ENCODE measurements at places on chromosomes 1 and 21.

- no peak for DNase-seq
These were observed 75.5 kb downstream of the HIVEP3 start for GRCh38 chr1:41842993-41843755.

DNA sequence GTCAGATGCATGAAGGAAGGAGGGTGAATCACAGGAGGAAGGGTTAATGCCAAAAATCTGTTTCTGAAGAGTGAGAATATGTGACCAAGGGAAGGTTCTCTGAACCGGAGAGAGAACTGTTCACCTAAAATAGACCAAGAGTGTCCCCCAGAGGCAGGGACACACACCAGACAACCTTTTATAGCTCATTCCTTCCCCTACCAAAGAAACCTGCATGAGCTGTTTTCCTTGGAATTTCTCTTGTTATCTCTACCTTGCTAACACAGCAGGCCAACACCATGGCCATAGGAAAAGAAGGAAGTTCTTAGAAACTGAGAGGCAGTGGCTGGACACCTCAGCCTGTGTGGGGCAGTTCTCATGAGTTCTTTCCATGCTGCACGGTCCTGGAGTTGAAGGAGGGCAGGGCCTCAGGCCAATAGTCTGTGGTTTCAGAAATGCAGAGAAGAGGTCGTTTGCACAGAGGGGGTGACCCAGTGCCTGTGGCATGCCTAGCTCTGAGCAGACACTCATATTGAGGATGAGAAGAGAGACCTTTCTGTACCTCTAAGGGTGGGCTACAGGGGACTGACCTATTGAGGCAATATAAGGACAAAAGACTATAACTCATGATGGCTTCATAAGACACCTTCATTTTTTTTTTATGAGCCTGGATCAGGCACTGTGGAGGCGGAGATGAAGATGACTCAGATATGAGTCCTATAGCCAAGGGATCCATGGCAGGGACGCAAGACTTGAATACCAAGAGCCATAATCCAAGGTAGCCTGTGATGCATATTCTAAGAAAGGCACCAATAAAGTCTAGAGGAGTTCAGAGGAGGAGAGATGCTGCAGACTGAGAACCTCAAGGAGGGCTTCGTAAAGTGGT, 39.4 kb downstream of the IGFN1 start:
- no peak for DNase-seq

GRCh38 chr1:17957588-17958267, 149.9 kb upstream of the IGSF21 start:
- DNase-seq: no peak

DNA sequence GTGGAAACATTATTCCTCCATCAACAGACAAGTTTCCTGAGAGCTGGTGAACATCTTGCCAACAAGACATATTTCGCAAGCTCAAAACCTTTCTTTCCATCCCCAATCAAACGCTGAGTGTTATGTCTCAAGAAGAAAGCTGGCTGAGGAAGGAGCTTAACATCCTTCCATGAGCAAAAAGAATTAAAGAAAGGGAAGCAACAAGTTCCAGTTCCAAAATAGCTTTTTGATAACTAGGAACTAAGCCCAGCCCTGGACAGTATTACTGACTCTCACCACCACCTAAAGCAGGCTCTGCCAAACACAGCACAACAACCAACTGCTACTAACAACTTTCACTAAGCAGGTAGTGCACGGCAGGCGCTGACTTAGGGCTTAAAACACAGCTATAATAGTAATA, 50.2 kb downstream of the CAPZB start:
- no peak for DNase-seq
